Inflammatory macrophage treated with lipopolysaccharide for 4 hours (primary cell): ENCODE measurements at places on chromosomes 4 and X.
A peak's percentile ranks its signal among the peaks of the same experiment; 100 is the strongest.

- peak; percentile 23 for DNase-seq
These were observed 390.1 kb downstream of the ANKRD50 start for GRCh38 chr4:124322234-124323065.

GRCh38 chrX:37677243-37677642 lies 8.3 kb upstream of the XK start:
- no peak for DNase-seq

GRCh38 chr4:47031011-47031678 lies at the start of gene GABRB1:
Gene GABRB1 (plus strand): TSS chr4:47031567.
- DNase-seq, result no peak

GRCh38 chr4:119025420-119025819 lies 110.2 kb upstream of the MYOZ2 start:
- peak; percentile 89 for DNase-seq

- no peak for DNase-seq
These were observed 84.2 kb downstream of the NFKB1 start for GRCh38 chr4:102585329-102585728.

GRCh38 chr4:101989551-101989950 lies 199.0 kb downstream of the BANK1 start:
- DNase-seq, result no peak

DNA sequence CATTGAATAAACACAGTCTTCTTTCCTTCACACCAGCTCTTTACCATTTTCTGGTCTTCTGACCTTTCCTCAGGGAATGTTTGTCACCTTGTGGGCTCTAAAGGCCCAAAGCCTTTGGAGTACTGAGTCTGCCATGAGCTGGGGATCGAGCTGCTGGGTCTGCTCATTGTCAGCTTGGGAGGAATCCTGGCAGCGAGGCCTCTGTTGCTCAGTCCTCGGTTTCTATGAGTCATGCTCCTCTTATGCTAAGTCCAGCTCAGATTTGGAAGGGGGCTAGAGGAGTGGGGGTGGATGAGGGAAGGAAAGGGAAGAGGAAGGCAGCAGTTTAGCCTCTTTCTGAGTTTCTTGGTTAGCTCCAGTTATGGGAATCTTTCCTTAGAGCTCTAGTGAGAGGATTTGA lies 31.1 kb downstream of the NHSL2 start:
- no peak for DNase-seq

DNA sequence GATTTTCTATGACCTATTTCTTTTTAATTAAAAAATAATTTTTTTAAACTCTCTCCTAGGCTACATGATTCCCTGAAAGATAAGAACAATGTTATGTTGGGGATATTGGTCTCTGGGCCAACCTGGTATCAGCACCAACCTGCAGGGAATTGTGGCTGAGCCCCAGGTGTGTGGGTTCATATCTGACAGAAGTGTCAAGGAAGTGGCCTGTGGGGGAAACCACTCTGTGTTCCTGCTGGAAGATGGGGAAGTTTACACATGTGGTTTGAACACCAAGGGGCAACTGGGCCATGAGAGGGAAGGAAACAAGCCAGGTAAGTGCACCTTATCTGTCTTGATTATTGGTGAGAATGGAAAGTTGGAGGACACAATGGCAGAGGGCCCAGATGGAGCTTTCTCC lies 13.5 kb downstream of the HERC3 start:
- DNase-seq, result no peak

DNA sequence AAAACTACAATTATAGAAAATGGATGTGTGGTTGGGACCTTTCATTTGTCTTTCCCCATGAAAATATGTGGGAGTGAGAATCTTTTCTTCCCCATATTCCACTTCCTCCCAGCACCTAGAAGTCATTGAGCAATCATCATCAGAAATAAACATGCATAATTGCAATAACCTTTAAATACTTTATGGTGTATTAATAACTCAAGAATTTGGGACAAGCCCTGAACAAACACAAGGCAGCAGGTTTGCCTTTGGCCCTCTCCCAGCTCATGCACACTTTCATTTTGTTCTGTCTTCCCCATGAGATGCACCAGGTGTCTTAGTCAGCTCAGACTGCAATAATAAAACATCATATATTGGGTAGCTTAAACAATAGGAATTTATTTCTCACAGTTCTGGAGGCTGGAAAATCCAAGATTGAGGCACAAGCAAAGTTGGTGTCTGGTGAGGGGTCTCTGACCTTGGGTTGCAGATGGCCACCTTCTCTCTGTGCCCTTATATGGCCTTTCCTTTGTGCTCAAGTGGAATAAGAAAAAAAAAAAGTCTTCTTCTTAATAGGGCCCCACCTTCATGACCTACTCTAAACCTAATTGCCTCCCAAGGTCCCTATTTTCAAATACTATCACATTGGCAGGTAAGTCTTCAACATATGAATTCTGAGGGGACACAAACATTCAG lies 34.7 kb upstream of the TMEM184C start:
- no peak for DNase-seq

GRCh38 chr4:11011249-11011648 lies 326.7 kb upstream of the CLNK start:
- DNase-seq, result no peak

DNA sequence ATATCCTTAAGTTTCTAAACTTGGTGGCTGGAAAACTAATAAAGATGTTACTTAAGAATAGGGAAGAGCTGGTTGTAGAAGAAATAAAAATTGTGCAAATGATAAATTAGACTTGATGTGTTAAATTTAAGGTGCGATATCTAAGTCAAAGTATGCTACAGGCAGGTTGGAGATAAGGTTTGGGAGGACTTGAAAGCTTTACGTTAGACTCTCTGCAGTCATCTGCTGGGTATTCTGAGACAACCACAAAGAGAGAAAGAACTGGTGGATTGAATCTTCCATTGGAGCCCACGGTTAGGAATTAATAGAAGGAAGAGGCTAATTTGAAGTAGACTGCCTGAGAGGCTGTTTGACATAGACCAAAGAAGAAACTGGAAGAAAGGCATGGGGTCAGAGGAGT lies 7.9 kb downstream of the SMAD1 start:
- no peak for DNase-seq

DNA sequence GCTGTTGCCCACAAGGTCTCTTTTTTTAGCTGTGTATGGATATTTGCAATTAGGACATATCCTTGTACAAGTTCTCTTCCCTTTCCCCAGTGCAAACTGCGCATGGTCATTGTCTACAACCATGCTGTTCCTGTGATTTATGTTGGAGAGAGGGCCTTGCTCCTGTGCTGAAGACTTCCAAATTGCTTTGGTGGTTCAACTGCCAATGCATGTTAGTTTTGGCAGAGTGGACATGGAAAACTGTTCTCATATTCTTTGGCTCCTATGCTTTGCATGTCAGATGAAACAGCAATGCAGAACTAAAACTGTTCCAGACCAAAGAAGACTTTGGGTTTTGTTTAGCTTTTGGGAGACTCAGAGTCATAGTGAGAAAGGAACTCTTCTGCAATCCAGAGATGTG lies 148.8 kb upstream of the EDNRA start:
- no peak for DNase-seq

- DNase-seq, result no peak
These were observed 96.1 kb upstream of the MBNL3 start for GRCh38 chrX:132584936-132585335.

GRCh38 chrX:68807818-68808217 lies 21.0 kb upstream of the EFNB1 start:
- DNase-seq, result no peak

DNA sequence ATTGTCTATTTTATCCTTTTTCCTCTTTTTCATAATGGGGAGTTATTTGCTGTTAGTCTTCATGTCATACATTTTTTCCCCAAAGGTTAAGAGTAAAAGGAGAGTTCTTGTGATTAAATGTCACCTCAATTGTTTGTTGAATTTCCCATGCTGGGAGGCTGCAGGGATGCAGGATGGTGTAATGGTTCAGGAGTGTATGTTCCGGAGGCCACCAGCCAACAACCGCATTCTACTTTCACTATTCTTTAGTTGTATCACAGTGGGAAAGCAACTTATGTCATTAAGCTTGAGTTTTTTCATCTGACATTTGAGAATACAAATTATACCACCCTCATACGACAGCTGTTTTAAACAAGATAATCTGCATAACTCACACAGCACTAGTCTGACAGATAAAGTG lies 15.4 kb downstream of the AFP start:
- no peak for DNase-seq

- DNase-seq, result no peak
These were observed 187.3 kb downstream of the SLC39A8 start for GRCh38 chr4:102157984-102158383.

GRCh38 chr4:138961129-138961528 lies 54.5 kb upstream of the NOCT start:
- no peak for DNase-seq

GRCh38 chr4:140316799-140317198 lies 56.6 kb upstream of the SCOC start:
- no peak for DNase-seq

GRCh38 chrX:9465380-9466123 lies 694 bp downstream of the TBL1X start:
- peak; percentile 7 for DNase-seq

GRCh38 chrX:45540181-45540580 lies 339.5 kb upstream of the DIPK2B start:
- DNase-seq, result no peak

DNA sequence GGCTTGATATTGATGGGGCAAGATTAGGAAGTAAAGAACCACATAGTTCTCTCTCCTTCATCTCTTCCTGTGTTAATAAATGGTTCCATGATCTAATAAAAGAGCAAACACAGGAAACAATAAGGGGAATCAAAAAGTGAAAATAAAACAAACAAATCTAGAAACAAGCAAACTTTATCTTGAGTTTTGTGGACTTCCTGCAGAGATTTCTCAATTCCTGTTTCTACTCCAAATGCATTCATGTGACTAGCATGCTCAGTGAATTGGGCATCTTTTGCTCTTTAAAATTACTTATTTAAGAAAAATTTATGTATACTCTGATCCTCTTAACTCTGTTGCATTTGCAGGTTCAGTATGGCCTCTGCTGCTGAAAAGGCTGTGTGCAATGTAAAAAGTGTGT lies 682.0 kb downstream of the KCTD8 start:
- DNase-seq, result no peak

GRCh38 chrX:51281758-51282318 lies 50.8 kb upstream of the NUDT10 start:
- no peak for DNase-seq

DNA sequence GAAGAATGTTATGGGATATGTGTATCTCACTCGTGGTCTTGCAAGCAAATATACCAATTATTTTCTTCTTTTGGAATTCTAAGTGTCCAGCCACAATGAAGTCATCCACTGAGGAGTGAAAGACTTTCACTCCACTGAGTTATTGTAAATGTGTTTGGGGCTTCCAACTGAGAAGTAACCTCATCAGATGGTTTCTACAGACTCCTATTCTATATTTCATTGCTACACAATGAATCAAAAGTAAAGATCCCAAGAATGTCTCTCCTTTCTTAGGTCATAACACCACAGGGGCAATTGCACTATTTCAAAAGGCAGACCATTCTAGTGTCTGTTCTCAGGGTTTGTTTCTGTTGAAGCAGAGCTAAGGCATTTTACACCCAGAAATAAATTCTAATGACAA lies 12.3 kb upstream of the VCX2 start:
- DNase-seq, result no peak

DNA sequence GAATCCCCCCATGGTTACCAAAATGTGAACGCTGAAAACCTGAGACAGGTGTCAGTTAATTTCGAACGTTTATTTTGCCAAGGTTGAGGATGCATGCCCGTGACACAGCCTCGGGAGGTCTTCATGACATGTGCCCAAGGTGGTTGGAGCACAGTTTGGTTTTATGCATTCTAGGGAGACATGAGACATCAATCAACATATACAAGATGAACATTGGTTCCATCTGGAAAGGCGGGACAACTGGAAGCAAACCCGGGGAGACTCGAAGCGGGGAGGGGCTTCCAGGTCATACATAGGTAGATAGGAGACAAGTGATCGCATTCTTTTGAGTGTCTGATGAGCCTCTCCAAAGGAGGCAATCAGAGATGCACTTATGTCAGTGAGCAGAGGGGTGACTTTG lies 11.0 kb upstream of the SH3BP2 start:
- no peak for DNase-seq

- no peak for DNase-seq
These were observed 128.7 kb downstream of the MSL3 start for GRCh38 chrX:11886745-11887144.

DNA sequence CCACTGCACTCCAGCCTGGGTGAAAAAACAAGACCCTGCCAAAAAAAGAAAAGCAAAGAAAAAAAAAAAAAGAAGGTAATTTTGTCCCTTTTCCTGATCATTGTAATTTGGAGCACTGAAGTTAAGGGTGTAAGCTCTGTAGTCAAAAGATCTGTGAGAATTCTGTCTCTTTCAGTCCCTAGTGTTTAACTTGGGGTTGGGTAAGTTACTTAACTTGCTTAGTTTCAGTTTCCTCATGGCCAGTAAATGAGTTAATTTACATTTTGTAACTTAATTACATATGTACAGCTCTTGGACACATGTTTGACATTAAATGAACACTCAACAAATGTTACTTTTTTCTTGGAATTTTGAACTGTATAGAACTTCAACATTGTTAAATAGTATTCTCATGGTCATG lies 10.9 kb upstream of the UBE2K start:
- peak; percentile 61 for DNase-seq

GRCh38 chrX:136255541-136255940 lies 4.3 kb upstream of the MAP7D3 start:
- DNase-seq, result no peak

GRCh38 chrX:95754411-95754810 lies 930.2 kb upstream of the DIAPH2 start:
- no peak for DNase-seq

DNA sequence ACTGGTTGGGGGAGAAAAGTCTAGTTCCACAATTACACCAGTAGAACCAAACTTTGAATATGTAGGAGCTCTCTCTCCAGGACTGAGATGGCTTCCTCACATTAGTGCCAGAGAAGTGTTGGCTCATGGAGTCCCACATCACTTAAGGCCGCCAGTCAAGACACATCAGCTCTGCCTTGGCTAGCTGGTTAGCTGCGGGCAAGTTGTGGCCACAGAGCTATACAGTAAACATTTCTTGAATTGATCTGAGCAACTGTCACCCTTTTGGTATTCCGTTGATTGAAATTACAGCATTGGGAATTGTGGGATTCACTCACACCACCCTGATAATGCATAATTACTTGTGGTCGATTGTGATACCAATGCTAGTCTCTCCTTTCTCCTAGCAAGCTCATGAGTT lies 76.2 kb downstream of the LNX1 start:
- no peak for DNase-seq

DNA sequence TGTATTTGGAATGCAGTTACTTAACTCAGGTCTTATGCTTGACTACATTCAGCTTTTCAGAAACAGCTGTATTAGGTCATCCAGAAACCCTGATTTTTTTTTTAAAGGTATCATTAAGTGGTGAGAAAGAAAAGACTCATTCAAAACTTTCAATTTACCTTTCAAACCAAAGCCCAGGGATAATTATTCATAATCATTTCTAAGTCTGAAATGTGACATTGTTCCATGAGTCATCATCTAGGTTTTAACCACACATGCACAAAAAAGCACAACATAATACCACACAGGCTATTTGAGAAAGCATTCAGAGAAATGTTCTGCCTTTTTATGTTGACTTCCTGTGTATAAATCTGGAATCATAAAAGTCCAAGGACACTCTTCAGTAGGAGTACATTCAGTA lies 288.2 kb downstream of the IL1RAPL2 start:
- no peak for DNase-seq

- no peak for DNase-seq
These were observed 162.6 kb downstream of the PRR32 start for GRCh38 chrX:126982158-126982557.
